ENCODE measurements at places on chromosomes 3 and 15.
A peak's percentile ranks its signal among the peaks of the same experiment; 100 is the strongest.

- DNase-seq = no peak
Measured at GRCh38 chr3:78434801-78435200, 1333.0 kb downstream of the ROBO1 start.

DNA sequence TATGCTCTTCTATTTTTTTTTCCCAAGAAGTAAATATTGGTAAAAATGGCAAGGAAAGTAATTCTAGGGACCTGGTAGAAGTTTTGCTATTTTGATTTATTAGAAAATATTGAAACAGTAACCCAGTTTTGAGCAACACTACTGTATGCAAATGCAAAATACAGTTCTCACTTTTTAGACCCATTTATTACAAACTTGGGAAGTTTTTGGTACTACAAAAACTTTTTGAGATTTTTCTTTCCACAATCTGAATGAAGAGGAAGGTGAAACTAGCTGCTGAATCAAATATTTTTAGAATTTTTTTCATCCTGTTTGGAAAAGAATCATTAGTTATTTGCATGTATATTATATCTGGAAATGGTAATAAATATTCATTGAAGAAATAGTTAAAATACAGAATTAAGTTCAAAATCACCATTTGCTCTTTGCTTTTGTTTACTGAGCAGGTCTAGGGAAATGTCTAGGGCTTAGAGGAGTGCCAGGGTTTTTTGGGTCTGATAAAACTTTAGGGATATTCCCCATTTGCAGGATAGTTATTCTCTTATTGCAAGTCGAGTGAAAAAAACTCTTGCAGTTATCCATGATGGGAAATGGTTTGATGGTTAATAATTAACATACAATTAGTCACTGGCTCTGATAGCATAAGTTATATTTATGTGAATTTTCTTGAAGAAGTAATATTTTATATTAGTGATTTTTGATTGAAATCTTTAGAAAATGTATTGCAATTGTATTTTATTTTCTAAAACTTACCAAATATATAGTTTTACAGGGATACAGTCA is 47.0 kb downstream of the TCF12 start:
- no peak for DNase-seq

DNA sequence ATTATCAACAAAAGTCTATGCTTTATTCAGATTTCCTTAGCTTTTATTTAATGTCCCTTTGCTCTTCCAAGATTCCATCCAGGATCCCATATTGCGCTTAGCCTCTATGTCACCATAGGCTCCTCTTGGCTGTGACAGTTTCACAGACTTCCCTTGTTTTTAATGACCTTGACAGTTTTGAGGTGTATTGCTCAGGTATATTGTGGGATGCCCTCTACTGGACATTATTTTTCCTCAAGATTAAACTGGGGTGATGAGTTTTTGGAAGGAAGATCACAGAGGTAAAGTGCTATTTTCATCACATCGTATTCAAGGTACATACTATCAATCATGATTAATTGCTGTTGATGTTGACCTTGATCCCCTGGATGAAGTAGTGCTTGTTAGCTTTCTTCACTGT is 99.1 kb upstream of the SMAD3 start:
- no peak for DNase-seq

DNA sequence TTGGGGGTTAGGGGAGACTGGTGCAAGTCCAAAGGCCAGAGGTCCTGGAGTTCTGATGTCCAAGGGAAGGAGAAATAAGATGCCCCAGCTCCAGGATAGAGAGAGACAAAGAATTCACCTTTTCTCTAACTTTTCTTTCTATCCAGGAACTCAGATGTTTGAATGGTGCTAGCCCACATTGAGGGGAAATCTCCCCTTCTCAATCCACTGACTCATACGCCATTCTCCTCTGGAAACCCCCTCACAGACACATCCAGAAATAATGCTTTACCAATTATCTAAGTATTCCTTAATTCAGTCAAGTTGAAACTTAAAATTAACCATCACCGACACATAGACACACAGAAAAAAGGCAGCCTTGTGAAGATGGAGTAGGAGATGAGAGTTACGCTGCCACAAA is 1085.2 kb downstream of the NSUN3 start:
- no peak for DNase-seq

GRCh38 chr15:44763187-44763586 is 26.9 kb downstream of the TRIM69 start:
- DNase-seq = no peak

DNA sequence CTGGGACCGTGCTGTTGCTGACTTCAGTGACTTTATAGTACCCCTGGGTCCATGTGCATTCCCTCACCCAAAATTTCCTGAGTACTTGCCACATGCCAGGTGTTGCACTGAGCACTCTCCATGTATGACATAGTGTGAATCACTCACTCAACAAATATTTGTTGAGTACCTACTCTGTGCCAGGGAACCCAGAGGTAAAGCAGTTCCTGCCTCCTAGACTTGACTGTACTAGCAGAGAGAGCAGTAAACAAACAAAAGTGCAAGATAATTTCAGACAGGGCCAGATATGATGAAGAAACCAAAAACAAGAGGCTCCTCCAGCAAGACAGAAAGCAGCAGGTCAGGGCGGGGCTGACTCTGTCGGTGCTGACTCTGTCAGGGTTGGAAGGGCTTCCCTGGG is 12.2 kb downstream of the TGM4 start:
- DNase-seq = no peak

DNA sequence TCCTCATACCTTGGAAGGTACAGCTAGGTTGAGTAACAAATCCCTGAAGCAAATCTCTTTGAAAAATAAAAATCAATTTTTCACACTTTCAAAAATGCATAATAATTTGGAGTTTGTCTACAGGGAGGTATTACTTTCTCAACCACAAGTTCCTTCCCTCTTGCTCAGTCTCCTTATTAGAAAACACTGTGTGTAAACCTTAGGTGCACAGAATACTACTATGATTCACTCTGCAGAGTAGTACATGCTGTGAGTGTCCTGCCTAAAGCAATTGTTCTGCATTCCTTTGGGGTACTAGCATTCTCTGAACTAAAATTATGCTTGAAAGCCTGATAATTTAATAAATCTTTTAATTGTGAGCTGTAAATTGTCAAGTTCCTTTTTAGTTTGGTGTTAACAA is 115.9 kb upstream of the EPHA3 start:
- DNase-seq = peak; percentile 22

DNA sequence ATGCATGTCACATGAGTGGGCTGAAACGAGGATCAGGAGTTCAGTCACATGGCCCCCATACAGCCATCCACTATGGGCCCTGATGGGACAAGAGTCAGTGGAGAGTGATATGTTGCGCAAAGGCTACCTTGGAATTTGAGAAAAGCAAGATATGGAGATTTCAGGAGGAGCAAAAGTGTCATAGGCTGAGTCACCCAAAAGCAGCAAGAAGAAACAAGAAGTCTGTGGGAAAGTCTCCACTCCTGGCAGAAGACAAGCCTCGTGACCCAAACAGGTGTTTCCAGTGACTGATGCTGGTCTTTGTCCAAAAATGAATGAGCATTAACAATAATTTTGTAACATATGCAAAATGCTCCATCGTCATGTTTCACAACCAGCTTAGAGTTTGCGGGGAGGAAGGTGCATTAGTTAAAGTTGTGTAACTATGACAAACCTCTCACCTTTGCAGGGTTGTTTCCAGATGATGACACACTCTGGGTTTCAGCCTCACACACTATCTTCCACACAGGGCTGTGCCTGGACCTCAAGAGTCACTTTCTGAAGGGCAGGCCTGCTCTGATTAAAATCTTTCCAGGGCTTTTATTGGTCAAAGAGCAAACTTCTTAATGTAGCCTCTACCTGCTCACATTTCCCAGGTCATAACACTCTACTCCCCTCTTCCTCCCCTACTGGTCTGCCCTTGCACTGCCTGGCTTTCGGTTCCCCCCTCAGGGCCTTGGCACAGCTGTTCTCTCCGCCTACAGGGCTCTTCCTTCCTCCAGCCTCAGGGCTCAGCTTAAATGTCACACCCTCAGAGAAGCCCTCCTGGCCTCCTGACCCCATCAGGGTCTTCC is 3.9 kb upstream of the DNASE1L3 start:
- DNase-seq = peak; percentile 35

GRCh38 chr15:22241451-22241850 is 161.1 kb downstream of the OR4M2 start:
- no peak for DNase-seq

Data from iris pigment epithelial cell (primary cell).